GM18507 (cell line): ENCODE measurements at places on chromosomes 5 and 9.
A peak's percentile ranks its signal among the peaks of the same experiment; 100 is the strongest.

- no peak for DNase-seq
Observed at GRCh38 chr9:91036356-91036755, 234.7 kb downstream of the SYK start.

GRCh38 chr5:32069396-32069795 lies 104.7 kb downstream of the GOLPH3 start:
- DNase-seq = no peak

- DNase-seq = peak; percentile 57
Observed at GRCh38 chr9:130461218-130461630, 16.5 kb downstream of the ASS1 start.

DNA sequence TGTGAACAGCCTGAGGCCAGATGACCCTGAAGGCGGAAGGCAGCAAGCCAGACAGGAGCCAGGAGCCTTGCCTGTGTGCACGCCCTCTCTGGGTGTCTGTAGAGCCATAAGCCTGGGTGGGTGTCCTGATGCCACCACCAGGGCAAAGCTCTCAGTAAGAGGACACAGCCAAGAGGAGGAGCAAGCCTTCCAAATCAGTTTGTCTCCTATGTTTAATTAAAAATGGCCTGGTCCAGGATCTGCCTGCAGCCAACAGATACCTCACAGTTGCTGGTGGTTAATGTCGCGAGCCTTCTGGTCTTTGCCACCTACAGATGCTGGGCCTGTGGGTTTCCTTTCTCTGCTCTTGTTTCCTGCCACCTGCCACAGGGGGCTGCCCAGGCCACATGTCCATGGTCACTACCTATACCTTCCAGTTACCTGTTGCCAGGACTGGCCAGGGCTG lies 56.9 kb downstream of the SYK start:
- DNase-seq = no peak

DNA sequence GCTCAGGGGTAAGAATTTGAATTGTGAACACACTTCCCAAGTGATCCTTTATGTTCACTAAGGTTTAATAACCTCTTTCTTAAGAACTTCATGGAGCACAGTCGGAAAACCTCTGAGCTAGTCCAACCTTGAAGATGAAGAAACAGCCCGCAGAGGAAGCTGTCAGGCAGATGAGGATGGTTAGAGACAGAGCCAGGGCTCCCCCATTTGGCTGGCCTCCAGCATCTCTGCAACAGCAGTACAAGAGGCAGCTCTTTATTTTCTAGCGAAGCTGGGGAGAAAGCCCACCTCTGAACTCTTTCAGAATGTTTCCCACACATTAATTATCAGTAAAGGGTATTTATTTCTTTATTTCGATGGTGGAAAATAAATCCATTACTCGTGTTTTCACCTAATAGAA lies 350.8 kb downstream of the DMRT2 start:
- no peak for DNase-seq

DNA sequence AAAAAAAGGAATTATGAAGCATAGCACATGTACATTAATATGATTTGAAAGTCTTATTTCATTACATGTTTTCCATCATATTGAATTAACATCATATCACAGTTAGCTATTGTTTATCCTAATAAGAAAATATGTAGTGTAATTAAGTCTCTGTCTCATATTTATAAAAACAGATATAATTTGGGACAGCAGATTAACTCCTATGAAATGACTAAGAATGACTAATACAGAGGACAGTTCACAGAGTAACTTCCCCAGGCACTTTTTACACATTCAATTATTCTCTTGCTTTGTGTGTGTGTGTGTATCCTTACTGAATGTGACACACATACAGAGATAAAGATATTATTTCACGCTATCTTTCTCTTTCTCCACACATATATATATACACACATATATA lies 2400.9 kb upstream of the C9orf72 start:
- DNase-seq = no peak

DNA sequence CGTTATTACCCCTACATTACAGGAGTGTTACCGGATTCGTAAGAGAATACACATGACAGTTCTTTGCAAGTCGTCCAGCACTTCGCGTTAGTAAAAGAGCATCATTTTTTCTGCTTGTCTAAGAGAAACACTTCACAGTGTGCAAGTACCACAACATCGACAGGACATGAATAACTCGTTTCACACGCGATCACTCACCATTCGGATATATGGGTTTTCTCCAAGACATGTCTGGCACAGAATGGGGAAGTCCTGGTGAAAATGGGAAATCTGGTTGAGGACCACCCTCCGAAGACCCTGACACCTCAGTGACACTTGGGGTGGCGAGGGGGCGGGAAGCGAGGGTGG lies 642 bp downstream of the RBM22 start:
- DNase-seq = no peak

GRCh38 chr9:131017067-131017466 lies 8.1 kb downstream of the LAMC3 start:
- DNase-seq = no peak

DNA sequence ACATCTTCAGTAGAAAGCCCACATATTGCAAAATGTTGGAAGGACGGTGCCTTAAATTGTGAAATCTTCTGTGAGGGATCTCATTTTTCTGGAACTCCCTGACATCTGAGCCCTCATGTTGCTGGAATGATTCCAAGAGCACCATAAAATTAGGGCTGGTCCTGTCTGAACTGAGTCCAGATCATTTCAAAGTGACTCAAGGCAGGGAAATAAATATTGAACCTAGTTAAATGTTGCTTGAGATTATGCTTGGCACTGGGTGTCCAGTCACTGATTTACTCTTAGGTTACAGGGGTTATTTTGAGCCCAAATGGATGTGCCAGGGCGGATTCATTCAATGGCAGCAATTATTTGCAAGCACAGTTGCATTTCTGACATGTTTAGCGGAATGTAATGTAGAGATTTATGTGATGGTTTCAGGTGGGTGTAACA lies 437.0 kb downstream of the PIK3R1 start:
- no peak for DNase-seq

DNA sequence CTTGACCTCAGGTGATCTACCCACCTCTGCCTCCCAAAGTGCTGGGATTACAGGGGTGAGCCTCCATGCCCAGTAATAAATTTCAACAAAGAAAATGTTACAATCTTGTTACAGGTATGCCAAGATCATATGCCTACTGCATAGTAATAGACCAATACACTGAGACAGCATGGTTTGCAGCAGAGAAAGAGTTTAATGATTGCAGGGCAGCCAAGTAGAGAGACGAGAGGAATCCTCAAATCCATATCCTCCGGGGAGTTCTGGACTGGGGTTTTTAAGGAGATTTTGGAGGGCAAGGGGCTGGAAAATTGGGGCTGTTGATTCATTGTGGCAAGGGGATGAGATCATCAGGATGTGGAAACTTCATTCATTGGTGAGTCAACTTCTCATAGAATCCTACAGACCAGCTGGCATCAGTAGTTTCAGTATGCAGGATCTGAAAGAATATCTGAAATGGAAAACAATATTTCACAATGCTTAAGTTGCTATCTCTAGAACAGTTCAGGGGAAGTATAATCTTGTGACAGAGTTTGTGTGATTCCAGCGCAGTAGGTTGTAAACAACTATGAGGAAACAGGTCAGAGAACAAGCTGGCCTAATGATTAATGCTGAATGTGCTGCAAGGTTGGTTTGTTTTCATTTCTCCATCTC lies 14.8 kb upstream of the TUT7 start:
- no peak for DNase-seq

GRCh38 chr9:93644397-93645088 lies 68.2 kb downstream of the PHF2 start:
- DNase-seq = no peak

DNA sequence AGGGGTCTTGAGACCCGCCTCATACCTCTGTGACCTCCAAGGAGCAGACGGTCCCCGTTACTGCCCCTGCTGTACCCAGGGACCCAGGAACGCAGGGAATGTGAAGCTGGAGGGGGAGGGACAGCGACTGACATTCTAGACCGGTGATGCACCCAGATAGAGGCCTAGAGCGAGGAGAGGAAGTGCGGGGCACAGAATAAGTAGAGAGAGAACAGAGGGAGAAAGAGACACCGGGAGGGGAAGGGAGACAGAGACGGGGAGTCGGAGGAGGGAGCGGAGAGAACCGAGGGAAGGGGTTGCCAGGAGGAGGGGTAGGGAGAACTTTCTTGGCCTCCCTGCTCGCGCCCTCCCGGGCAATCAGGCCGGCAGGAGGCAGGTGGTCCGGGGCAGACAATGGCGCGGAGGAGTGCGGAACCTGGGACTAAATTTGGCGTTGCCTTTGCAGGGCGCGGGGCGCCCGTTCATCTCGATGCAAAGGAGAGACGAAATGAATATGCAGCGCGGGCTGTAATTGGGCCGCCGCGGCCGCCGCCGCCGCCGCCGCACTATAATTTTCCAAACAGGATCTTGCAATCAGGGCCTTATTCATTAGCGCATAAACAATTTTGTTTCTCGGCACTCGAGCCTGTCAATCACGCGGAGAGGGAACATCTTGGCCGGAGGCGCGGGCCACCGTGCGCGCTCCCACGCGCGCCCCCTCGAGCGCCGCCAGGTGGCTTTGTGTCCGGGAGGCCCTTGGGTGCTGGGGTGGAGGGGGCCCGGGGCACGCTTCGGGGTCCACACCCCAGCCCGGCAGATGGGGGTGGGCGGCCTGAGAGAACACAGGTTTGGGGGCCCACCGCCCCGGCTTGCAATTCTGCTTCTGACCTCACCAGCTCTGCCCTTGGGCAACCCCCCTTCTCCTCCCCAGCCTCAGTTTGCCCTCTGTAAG lies 33.0 kb downstream of the NDUFA8 start:
- no peak for DNase-seq
